ENCODE measurements at places on chromosomes 3 and 15. TPM values are rescaled to one million over a fixed set of nuclear protein-coding genes. Genes with fewer than 3 reads are reported as not detected.

DNA sequence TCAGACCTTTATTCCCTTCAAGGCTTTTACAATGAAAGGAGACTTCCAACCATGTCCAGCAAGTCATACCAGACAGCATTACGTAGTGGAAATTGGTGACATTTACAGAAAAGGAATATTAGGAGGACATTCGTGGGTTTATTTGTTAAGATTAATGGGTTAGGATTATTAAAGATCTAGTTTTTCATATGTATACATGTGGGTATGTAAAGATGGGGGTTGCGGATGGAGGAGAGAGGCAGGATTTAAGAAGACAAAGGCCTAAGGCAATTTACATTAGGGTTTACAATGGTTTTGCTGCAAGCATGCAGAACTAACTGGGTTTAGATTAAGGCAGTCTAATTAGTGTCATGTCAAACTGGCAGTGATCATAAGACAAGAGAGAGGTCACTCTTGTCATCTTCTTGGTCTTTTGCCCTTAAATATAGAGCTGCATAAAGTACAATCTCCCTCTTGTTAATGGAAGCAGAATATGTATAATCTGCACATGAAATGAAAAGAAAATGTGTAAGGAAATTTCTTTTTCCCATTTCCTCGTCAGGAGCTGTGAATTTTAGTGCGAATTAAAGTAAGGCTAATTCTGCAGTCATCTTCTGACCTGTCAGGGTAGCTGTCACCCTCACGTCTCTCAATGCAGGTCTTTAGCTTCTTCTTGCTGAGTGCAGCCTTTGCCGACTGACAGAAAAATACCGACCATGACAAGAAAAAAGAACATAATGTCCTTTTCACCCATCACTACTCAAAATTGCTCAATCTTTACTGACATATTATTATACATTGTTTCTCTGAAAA is 258.9 kb upstream of the MEIS2 start:
- no peak for DNase-seq

The LDHAL6B gene
- total RNA-seq: not detected

- no peak for DNase-seq
Measured at GRCh38 chr3:193212844-193213243, 28.2 kb upstream of the PLAAT1 start.

- no peak for DNase-seq
Measured at GRCh38 chr15:33071451-33071850, 123.1 kb downstream of the FMN1 start.

DNA sequence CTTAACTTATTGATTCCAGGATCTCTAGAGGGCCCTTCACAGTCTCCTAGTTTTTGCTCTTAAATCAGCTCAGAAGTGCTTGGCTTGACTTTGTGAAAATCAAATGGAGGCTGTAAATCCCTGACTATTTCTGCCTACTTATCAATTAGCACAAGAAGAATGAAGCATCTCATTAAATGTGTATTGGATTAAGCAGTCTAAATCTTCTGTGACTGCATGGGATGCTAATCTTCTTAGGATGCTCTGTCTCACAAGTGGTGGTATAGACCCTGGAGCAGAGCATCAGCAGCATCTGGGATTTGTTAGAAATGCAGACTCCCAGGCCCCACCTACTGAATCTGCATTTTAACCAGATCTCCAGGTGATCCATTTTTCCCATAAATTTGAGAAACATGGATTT is 488.7 kb downstream of the AGBL1 start:
- no peak for DNase-seq

DNA sequence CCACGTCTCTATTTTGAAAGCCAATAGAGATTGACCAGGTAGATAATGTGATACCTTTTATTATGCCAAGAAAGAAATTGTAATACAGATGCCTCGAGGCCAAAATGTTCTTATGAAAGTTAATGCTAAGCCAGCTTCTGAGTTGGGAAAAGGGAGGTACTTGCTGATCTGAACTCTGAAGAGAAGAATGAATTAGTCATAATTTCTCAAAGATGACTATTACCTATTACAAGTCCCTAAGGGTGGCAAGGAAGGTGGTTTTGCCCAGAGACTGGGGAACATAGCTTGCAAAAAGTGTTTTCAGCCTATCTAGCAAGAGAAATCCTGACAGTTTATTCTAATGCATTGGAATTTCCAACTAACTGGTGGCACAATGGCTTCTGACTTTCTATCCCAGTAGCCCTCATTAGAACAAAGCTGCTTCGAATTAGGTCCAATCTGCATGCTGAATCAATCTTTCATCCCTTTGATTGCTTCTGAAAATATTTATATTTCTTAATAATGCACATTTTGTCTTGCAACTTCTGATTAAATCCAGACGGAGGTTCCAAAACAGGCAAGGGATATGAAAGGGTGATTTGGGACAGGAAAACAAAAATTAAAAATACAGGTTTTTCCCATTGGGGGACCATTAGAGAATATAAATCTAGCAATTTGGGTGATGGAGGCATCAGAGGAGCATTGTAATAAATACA is 17.7 kb upstream of the NR2F2 start:
- no peak for DNase-seq

The SSUH2 gene
- not detected for total RNA-seq

DNA sequence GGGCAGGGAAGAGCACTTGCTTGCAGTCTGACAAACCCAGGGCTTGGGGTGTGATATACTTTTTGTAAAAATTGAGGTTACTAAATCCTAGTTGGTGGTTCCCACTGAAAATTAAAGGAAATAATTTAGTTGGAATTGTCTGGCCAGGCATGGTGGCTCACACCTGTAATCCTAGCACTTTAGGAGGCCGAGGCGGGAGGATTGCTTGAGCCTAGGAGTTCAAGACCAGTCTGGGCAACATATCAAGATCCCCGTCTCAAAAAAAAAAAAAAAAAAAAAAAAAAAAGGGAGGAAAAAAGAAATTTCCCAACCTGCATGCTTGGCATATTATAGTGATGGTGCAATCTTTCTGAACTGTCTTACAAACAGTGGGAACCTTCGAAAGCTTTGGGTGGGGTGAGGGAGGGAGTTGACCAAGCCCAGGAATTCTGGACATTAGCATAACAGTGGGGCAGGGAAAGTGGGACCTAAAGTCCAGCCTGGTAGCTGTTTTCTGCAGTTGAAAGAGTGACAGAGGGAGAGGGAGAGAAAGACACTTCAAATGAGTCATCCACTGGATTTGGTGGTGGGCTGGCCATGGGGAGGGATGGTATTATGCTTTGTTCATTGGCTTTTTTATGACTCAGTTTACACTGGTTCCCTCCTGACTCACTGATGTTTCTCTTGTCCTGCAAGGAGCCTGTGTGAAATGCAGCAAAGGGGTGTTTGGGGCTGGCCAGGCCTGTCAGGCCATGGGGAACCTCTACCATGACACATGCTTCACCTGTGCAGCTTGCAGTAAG is 41.1 kb downstream of the LIMD1 start:
- DNase-seq: no peak

GRCh38 chr3:10351013-10351735 is 30.3 kb upstream of the SEC13 start:
- DNase-seq: no peak

The STRC gene
- total RNA-seq: 0.74 TPM

- DNase-seq: no peak
Measured at GRCh38 chr3:31462050-31462569, 70.6 kb upstream of the STT3B start.

DNA sequence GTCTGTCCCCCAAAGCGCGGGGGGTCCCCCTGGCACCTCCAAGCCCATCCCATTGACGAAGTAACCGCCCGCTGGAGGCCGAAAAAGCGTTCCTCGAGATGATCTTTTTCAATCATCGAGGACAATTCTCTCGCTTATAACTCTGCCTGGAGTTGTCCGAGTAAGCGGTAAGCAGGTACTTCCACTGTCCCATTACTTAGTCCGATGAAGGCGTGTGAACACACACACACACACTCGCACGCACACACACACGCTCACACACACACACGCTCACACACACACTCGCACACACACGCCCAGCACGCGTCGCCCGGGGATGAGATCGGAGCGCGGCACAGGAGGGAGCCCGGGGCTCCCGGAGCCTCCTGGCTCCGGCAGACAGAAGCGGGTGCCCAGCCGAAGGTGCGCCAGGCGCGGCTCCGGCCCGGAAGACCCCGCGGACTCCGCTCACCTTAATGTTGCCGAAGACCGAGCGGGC is 430 bp downstream of the SLCO2A1 start:
- no peak for DNase-seq

- no peak for DNase-seq
Measured at GRCh38 chr3:149216193-149216869, 5.3 kb downstream of the CP start.

The CHL1 gene
- total RNA-seq: 25.8 TPM

The ENTPD3 gene
- 3.9 TPM for total RNA-seq

DNA sequence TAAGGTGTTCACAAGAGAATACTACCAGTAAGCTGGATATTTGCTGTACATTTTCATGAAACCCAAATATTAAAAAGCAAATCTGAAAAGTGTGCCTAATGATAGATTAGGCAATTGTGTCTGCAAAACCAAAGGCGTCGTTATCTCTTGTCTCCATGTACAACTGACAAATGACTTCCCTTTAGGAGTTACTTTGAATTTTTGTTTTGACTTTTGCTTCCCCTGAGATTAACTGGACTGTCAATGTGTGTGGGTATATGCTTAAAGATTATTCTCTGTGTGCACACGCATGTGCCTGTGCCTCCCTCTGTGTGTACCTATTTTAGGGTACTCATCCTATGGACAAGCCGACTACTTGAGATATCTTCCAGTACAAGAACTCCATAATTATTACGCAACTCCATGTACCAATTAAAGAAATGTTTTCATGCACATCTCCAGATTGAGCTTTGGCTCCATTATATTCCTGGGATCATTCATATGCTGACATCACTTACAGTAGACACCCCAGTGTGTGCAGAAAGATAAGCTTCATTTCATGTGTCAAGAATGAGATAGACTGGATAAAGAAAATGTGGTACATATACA is 431.2 kb upstream of the ADAMTS9 start:
- no peak for DNase-seq

The MOBP gene
- total RNA-seq: not detected

- no peak for DNase-seq
Measured at GRCh38 chr15:67685716-67686115, 139.6 kb upstream of the SKOR1 start.

DNA sequence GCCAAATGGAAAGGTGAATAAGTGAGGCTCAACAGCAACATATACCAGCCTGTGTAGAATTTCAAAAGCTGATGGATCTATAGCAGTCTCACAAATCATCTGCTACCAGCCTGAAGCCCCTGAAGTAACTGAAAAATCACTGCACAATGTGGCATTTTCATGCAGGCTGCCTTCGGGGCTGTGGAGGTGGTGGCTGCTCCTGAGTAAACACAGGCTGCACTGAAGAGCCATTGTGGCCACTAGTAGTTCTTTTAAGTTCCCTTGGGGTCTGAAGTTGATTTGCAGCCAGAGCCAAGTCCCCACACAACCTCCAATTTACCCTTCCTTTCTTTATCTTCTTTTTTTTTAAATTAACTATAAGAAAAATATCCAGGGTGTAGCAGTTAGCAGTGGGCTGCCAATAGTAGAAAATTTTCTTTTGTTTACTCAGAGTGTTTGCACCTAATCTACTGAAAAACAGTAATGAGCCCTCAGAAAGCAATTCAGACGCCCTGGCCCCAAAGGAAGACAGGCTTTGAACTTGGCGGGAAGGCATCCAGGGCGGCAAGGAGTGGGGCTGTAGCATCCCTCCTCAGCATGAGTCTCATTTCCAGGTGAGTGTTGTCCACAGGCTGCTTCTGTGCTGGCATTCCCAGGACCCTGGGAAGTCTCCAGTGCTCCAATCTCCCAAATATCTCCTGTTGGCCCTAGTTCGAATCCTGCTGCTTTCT is 13.3 kb upstream of the SUSD5 start:
- DNase-seq: no peak

DNA sequence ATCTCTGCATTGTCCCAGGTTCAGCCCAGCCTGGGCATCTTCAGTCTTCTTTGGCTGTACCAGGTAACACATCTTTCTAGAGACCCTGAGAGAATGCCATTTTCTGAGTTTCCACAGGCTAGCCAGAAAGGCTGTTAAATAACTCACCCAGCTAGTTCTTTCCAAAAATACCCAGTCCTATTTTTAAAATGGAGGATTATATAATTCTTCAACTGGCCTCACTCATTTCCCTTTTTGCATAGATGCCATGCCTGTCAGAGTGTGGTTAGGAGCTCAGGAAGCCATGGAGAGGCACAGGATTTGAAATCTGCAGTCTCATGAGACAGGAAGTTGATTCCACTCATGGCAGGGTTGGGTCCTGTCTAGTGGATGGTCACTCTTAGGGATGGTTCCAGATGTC is 39.8 kb downstream of the CEMIP start:
- no peak for DNase-seq

The NR1I2 gene
- total RNA-seq: not detected

GRCh38 chr3:55408193-55408826 is 78.8 kb downstream of the WNT5A start:
- no peak for DNase-seq

The PPP4R2 gene
- total RNA-seq: 24.3 TPM

DNA sequence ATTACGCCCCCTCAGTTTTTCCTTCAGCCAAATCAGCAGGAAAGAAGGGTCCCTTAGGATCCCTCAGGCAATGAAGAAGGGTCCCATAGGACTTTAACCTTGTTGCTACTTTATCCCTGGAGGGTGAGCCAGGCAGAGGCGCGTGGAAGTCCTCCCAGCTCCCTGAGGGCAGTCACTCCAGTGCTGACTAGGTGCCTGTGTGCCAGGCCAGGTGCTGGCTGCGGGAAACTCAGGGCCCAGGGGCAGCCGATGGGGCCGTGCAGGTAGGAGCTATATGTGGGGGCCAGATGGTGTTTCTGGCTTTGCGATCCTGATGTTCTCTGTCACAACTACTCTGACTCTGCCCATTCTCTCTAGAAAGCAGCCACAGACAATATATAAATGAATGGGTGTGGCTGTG is 42.8 kb upstream of the IQSEC1 start:
- DNase-seq: no peak

- no peak for DNase-seq
Measured at GRCh38 chr3:46935168-46935858, 41.2 kb downstream of the CCDC12 start.

DNA sequence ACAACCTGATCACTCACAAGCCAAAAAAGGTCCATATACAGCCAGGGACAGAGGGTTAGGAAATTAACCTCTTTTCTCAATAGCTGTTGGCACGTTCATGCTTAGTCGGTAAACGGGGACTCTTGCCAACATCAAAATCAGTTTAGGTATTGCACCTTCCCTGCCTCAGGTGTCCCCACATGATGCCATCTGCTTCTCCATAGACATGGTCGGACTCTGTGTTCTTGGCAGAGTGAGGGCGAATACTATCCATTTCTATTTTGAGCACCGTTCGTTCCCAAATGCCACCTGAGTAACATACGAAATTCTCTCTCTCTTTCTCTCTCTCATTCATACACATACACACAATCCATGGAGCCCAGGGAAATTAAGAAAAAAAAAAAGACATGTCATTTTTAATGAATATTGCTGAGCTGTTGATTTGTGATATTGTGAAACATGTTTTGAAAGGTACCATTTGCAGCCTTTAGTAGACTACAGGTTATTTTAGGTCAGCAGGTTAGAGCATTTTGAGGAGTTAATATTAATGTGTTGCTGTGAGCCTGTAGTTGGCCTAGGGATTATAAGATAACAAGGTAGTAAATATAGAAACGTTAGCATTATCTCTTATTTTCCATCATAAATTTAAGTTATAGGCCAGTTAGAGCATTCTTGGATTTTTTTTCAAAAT is 78.5 kb downstream of the GHSR start:
- DNase-seq: no peak

- DNase-seq: no peak
Measured at GRCh38 chr3:30458376-30459171, 147.8 kb upstream of the TGFBR2 start.

All from vagina (tissue), 2 donors.